ENCODE measurements at places on chromosomes 11 and 22.

- DNase-seq: no peak
Observed at GRCh38 chr11:15843309-15843872, 513.0 kb downstream of the SOX6 start.

GRCh38 chr11:75242722-75243600, 2.4 kb downstream of the TPBGL start:
- no peak for DNase-seq

- no peak for DNase-seq
Observed at GRCh38 chr11:62427630-62428233, 8.9 kb downstream of the SCGB1A1 start.

GRCh38 chr22:31289344-31289743, 2.9 kb downstream of the PIK3IP1 start:
- DNase-seq: no peak

GRCh38 chr11:12862696-12863469, 146.2 kb upstream of the RASSF10 start:
- no peak for DNase-seq

- DNase-seq: no peak
Observed at GRCh38 chr11:132744771-132745170, 787.5 kb downstream of the OPCML start.

DNA sequence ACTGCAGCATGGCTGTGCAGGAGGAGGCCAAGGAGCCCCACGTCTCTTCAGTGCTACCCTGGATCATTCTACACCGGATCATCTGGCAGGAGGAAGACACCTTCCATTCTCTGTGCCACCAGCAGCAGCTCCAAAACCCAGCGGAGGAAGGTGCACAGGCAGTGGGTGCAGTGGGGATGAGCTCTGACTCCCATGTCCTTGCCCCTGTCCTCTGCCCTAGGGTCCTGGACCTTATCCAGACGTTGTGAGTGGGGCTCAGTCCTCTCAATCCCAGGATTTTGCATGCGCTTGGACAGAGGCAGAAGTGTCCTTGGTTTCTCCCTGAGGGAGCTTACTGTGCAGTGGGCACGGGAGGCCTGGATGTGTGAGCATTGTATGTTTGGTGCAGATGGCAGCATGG, 61.3 kb downstream of the CABIN1 start:
- no peak for DNase-seq

DNA sequence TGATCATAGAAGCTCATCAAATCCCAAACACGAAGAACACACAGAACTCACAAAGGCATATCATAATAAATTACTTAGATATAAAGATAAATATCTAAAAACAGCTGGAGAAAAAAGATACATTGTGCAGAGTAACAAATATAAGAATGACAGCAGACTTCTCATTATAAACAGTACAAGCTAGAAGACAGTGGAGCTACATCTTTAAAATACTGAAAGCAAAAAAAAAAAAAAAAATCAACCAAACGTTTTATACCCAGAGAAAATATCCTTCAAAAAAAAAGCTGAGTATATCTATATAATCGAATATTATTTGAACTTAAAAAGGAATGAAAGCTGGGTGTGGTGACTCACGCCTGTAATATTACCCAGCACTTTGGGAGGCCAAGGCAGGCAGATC, 90.0 kb downstream of the SBF2 start:
- no peak for DNase-seq

GRCh38 chr11:96869207-96869606, 479.4 kb downstream of the JRKL start:
- DNase-seq: no peak

- no peak for DNase-seq
Observed at GRCh38 chr11:73185680-73186293, 32.3 kb upstream of the P2RY2 start.
